ENCODE measurements at places on chromosomes 11 and 22. TPM values are rescaled to one million over a fixed set of nuclear protein-coding genes. Genes with fewer than 3 reads are reported as not detected.
A peak's percentile ranks its signal among the peaks of the same experiment; 100 is the strongest.

The MS4A6A gene
- total RNA-seq: 1.5 TPM

The KBTBD4 gene
- 21.6 TPM for total RNA-seq

The CDKN1C gene
- total RNA-seq: 2.1 TPM

The KCNQ1 gene
- 27.7 TPM for total RNA-seq

The KCNJ11 gene
- total RNA-seq: 0.51 TPM

The ANKK1 gene
- total RNA-seq: 1.2 TPM

DNA sequence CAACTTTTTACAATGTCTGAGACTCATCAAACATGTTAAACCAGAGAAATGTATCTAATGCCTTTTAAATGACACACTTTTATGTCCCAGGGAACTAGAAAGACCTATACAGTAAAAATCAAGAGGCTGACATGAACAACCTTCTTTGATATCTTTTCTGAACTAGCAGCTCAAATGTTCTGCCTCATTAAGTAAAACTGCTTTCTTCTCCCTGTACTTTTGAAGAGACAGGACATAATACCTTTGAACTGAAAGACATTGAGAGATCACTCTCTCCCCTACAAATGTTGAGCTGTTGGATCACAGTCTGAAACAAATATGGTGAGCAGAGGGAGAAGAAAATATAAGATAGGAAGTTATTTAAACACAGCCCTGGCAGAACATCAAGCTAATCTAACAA lies 123.0 kb downstream of the FAM181B start:
- no peak overlapping the region for H3K4me3 ChIP-seq
- no peak for DNase-seq
- H3K27me3 ChIP-seq: no peaks in the 10 kb centered on the region

- H3K4me1 ChIP-seq: peaks cover 52% of the 10 kb centered on the region
- DNase-seq: no peak
- no peak overlapping the region for H3K27ac ChIP-seq
- no peaks in the 10 kb centered on the region for H3K27me3 ChIP-seq
- H3K4me3 ChIP-seq: no peak overlapping the region
Measured at GRCh38 chr11:689625-690024, 5.4 kb downstream of the DEAF1 start.

GRCh38 chr22:37607935-37608476 lies 628 bp upstream of the GGA1 start:
- H3K4me3 ChIP-seq: peak overlapping the region; percentile 5
- H3K27ac ChIP-seq: peak overlapping the region; percentile 99
- no peak for DNase-seq
- H3K4me1 ChIP-seq: peaks cover 39% of the 10 kb centered on the region

DNA sequence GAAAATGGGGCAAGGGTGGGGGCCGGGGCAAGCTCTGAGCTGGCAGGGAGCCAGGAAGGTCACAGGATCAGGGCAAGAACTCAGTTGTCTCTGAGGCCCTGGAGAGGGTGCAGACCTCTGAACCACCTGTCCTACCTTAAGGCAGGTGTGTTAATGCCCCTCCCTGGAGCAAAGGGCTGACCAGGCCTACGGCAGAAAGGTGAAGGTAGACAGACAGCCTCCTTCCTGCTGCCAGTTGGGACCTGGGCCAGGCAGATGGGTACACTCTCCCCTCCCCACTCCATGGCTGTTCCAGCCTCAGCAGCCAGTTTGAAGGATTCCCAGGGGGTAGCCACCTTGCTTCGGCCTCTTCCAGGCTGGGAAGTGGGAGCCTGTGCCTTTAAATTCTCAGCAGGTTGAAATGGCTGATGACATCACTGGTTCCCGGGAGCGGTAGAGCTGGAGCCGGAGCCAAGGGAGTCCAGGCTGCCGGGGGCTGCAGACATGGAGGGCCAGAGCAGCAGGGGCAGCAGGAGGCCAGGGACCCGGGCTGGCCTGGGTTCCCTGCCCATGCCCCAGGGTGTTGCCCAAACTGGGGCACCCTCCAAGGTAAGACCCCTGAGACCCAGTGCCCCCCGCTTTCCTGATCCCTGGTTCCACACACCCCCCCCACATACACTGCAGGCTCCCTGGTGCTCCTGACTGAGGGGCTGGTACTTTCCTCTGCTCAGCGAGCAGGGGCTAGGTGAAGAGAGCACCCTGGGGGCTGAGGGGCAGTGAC lies at the start of gene INPP5J:
Gene INPP5J (plus strand): TSS at position 435 of the 760 bp plus-strand sequence. CDS start 49 bp downstream, at position 484.
- no peaks in the 10 kb centered on the region for H3K27me3 ChIP-seq
- no peaks in the 10 kb centered on the region for H3K36me3 ChIP-seq
- no peaks in the 10 kb centered on the region for H3K4me1 ChIP-seq

GRCh38 chr11:119185981-119186634 lies 833 bp downstream of the NHERF4 start:
- no peaks in the 10 kb centered on the region for H3K4me1 ChIP-seq
- H3K27me3 ChIP-seq: no peaks in the 10 kb centered on the region
- H3K27ac ChIP-seq: no peak overlapping the region
- H3K36me3 ChIP-seq: peaks cover 2% of the 10 kb centered on the region
- no peak for DNase-seq

- no peaks in the 10 kb centered on the region for H3K36me3 ChIP-seq
- peaks cover 65% of the 10 kb centered on the region for H3K27me3 ChIP-seq
- no peak overlapping the region for H3K27ac ChIP-seq
- peaks cover 19% of the 10 kb centered on the region for H3K4me1 ChIP-seq
- DNase-seq: no peak
Measured at GRCh38 chr11:118147502-118147901, 5.1 kb downstream of the SCN4B start.

- H3K4me1 ChIP-seq: no peaks in the 10 kb centered on the region
- no peak overlapping the region for H3K27ac ChIP-seq
- H3K4me3 ChIP-seq: no peak overlapping the region
- no peak for DNase-seq
Measured at GRCh38 chr22:48702573-48703264, 1125.0 kb downstream of the BRD1 start.

- H3K27me3 ChIP-seq: peaks cover 34% of the 10 kb centered on the region
- no peak overlapping the region for H3K27ac ChIP-seq
- no peak overlapping the region for H3K4me3 ChIP-seq
Measured at GRCh38 chr11:129374993-129375750, 476 bp upstream of the BARX2 start.

- H3K36me3 ChIP-seq: peaks cover 16% of the 10 kb centered on the region
- no peak for DNase-seq
- no peaks in the 10 kb centered on the region for H3K27me3 ChIP-seq
- peaks cover 52% of the 10 kb centered on the region for H3K4me1 ChIP-seq
- peak overlapping the region; percentile 71 for H3K27ac ChIP-seq
Measured at GRCh38 chr11:66345316-66345649, 379 bp upstream of the BRMS1 start.

- H3K36me3 ChIP-seq: no peaks in the 10 kb centered on the region
- H3K27me3 ChIP-seq: no peaks in the 10 kb centered on the region
- H3K4me3 ChIP-seq: no peak overlapping the region
- no peaks in the 10 kb centered on the region for H3K4me1 ChIP-seq
- no peak for DNase-seq
Measured at GRCh38 chr11:44498089-44498871, 67.2 kb upstream of the CD82 start.

DNA sequence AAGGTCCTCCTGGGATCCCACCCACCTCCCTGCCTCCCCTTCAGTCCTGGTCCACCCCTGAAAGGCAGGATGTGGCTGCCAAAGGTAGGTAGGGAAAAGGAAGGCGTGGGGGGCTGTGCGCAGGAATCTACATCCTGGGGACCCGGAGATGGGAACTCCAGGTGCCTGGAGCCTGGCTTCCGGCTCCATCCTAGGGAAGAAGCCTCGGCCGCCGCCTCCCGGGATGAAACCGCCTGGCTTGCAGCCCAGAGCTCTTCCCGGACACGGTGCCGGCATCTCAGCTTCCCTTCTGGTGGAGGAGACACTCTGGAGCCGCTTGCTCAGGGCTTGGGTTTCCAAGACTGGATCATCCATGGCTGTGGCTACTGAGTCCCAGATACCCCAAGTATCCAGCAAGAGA lies 33.3 kb upstream of the PDGFB start:
- H3K4me1 ChIP-seq: no peaks in the 10 kb centered on the region
- no peaks in the 10 kb centered on the region for H3K36me3 ChIP-seq
- no peak overlapping the region for H3K27ac ChIP-seq

DNA sequence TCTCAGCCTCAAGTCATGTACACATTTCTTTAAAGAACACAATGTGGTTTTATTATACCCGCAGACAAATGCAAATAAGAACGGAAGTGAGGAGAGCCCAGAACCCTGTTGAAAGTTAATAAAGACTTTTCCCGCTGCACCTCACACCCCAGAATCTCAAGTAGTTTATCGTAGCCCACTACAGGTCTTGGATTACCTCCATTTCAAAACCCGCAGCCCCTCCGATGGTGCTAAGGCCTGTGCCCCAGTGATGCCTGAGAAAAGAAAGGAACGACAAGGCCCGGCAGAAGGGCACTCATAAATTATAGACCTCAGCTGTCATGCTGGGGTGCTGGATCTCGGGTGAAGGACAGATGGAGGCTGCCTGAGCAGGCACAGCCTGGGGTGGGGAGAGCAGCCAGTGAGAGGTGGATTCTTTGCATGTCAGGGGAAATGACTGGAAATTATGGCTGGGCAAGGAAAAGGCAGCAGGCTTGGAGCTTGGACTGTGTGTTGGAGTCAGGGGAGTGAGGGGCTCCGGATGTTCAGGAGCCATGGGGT lies 354.1 kb downstream of the NTM start:
- no peak for DNase-seq
- no peaks in the 10 kb centered on the region for H3K4me1 ChIP-seq
- no peak overlapping the region for H3K27ac ChIP-seq
- H3K4me3 ChIP-seq: no peak overlapping the region
- no peaks in the 10 kb centered on the region for H3K27me3 ChIP-seq

GRCh38 chr11:75474878-75475766 lies 42.1 kb upstream of the KLHL35 start:
- peak overlapping the region; percentile 62 for H3K27ac ChIP-seq
- peaks cover 3% of the 10 kb centered on the region for H3K4me1 ChIP-seq
- H3K36me3 ChIP-seq: no peaks in the 10 kb centered on the region
- no peaks in the 10 kb centered on the region for H3K27me3 ChIP-seq
- no peak overlapping the region for H3K4me3 ChIP-seq

All from T-cell (primary cell).